ENCODE measurements at places on chromosomes 5 and 9.

- no peak for DNase-seq
Measured at GRCh38 chr9:133247632-133248031, 27.4 kb downstream of the ABO start.

DNA sequence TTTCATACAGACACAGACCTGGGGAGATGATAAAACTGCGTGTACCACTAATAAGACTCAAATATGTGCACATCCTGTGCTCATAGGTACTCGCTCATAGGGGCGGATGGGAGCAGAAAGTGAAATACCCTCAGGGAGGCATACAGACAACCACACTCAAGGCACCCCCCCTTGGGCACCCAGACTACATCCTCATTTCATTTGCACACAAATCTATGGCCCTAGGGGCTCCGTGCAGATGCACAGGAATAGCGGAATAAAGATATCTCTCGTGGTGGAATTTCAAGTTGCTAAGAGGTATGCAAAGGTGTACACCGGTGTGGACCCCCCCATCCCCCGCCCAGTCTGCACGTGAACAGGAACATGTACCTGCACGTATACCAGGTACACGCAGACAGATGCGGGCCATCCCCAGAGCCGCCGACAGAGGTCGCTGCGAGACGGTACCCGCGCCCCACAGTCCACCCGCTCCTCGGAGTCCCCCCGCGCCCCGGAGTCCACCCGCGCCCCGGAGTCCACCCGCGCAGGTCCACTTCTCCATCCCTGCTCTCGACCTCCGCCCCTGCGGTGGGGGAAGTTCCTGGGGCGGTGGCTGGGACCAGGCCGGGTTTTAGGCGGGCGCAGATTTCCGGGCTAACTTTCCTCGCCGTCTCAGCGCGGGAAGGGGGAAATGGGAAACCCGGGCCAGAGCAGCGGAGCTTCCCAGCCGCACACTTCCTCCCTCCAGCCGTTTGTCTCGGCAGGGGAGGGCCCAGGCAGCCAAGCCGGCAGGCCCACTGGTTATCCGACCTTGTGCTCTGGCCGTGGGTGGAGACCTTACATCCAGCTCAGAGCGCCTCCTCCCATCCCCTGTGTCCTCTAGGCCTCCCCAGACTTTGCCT lies 1.0 kb upstream of the IL12B start:
- peak; percentile 71 for DNase-seq

DNA sequence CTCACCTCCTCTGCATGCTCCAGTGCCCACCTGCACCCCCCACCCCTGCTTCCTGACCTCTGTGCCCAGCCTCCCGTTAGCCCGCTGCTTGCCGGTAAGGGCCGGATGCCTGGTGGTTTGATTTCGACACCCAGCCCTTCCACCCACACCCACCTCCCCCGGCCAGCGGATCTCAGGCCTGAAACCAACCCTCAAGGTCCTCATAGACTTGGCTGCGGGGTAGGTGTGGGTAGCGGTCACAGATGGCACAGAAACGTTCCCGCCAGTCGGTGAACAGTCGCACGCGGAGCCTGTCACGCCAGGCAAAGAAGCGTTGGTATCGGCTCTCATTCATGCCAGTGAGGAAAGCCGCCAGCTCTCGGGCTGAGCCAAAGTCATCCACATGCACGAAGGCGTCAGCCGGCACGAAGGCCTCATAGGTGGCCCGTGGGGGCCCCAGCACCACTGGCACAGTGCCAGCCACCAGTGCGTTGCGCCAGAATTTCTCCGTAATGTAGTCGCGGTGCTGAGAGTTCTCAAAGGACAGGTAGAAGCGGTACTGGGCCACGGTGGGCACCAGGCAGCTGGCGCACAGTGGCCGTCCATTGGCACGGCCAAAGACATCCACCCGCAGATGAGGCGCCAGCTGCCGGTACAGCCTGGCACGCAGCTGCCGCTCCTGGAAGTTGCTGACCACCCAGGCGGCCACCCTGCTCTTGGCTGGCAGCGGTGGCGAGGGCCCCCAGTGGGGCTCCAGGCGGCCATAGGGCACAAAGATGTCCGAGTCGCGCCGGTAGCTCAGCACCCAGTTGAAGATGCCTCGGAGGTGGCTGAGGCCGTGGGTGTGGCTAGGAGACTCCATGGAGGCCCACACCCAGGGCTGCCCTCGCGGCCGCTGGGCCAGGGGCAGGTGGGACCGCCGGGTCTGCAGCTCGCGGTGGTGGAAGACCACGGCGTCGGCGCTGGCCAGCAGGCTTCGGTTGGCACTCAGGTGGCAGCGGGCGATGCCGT lies 1.1 kb downstream of the FUT7 start:
- no peak for DNase-seq

- no peak for DNase-seq
Measured at GRCh38 chr5:14603141-14603540, 21.5 kb downstream of the OTULINL start.

GRCh38 chr5:153617190-153617589 lies 126.7 kb downstream of the GRIA1 start:
- DNase-seq = no peak

GRCh38 chr9:126449725-126450667 lies 123.4 kb downstream of the MVB12B start:
- no peak for DNase-seq
